EL (cell line): ENCODE measurements at places on chromosomes 13 and 19.

DNA sequence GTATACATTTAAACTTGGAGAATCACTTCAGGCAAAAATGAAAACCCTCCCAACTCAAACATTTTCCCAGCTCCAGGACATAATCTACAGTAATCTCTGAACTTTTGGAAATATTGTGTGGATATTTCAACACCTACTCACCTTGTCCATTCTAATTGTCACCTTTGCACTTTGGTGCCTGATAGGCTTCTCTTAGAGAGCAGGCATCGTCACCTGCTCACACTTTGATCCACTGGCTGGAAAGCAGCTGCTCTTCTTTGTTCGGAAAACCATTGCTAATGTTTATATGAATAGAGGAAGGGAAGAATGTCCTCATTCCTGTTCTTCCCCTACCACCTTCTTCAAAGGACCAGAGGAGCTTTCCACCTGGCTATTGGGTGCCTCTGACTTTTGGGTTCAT lies 411.2 kb downstream of the FGF9 start:
- DNase-seq, result no peak

- DNase-seq, result peak; percentile 8
Observed at GRCh38 chr13:20801707-20802106, 27.9 kb upstream of the EEF1AKMT1 start.

GRCh38 chr19:10670182-10670581 lies 16.0 kb downstream of the ILF3 start:
- no peak for DNase-seq

GRCh38 chr19:42333975-42334696 lies 8.7 kb downstream of the MEGF8 start:
- no peak for DNase-seq

- DNase-seq, result no peak
Observed at GRCh38 chr19:4035582-4035981, 28.0 kb downstream of the PIAS4 start.

DNA sequence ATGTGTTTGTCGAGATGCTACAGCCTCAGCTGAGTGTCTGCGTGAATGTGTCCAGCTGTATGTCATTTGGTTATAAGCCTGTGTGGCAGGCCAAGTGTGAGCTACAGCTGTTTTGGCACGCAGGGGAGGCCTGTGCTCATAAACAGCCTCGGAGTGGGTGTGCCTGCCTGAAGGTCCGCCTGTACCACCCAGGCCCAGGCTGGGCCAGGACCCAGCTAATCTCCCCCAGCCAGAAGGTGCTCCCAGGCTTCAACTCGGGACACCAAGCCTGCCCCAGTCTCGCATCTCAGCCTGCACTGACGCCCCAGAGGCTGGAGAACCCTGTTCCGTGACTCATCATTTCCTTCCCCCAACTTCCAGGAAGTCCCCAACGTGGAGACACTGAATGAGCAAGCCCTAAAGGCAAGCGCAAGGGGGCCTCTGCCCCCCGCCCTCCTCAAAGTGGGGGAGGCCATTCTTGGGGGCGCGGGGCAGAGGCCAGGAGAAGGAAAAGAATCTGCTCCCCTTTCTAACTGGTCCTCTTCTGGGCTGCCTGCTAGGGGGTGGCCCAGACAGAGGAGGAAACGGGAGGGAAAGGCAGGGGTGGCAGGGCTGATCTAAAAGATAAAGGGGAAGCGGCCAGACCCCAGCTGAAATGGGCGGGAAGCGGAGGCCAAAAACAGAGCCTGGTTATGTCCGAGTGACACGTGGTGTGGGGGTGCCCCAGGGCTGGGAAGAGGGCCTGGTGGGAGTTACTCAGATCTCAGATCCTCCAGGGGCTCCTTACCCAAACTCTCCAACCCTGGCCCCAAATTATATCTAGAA lies 2.0 kb downstream of the SLC1A5 start:
- peak; percentile 93 for DNase-seq

DNA sequence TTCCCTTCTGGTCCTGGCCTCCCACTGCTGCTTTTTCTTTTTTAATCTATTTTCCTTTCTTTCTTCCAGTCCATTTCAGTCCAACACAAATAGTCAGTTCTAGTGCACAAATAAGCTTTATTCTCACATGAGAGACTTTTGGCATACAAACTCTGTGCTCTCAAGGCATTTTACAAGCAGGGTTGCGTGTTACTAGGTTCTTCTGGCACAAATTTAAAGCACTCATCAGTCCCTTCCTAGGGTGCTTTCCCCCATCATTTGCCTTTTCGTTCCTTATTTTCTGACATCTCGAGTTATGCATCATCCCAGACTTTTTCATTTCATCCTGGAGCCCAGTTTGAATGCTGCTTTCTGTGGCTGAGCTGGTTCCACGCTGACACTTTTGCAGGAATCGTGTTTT lies 29.8 kb upstream of the IL17D start:
- DNase-seq, result no peak

DNA sequence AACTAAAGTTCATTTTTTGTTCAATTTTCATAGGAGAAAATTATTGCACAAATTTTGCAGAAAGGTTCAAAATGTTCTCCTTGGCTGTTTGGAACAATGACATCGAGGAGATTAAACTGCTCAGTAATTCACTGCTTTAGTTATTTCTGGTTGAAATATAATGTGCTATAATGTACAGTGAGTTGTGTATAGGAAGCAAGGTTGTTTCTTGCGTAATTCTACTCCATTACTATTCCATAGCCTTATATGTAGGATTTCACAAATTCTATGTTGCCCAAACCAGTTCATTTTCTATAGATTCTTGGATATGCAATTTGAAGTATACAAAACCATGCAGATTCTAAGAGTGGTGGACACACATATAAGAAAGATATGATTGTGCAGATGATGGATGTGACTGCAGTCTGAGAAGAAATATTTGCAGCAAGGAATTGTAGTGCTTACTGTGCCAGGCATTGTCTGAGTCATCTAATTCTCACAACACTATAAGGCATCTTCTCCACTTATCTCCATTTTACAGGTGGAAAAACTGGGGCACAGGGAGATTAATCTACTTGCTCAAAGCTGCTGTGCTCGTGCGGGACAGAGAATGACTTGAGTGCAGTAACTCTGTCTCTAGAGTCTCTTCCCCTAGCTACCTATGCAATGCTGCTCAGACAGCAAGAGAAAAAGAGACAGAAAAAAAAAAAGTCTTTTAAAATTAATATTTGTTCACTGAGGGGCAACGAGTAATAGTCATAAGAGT lies 515.5 kb downstream of the MYO16 start:
- peak; percentile 13 for DNase-seq

- no peak for DNase-seq
Observed at GRCh38 chr13:25281193-25281934, 5.9 kb downstream of the MTMR6 start.

DNA sequence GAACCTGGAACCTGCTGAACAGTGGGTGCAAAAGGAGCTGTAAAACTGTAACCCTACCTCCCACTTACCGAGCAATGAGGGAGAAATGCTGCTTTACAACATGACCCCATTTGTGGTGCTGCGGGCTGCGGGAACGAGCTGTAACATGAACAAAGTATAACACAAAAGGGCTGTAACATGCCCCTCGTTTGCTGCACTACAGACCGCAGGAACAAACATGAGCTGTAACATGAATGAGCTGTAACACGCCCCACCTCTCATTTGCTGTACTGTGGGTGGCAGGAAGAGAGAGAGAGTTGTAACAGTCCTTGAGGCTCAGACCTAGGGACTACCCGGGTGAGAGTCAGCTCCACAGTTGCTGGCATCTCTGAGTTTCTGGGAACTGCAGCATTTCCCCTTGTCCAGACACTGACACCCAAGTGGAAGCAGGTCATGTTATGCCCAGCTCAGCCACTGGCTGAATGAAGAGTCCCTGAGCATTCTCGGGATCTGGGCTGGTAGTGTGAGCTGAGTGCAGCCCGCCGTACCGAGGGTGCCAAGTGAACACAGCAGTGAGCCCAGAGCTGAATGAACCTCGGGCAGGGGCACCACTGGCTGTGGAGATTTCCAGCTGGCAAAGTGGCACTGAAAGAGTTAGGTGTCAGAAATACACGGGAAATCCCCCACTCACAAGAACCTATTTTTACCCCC lies 1385.3 kb upstream of the SPRY2 start:
- no peak for DNase-seq

DNA sequence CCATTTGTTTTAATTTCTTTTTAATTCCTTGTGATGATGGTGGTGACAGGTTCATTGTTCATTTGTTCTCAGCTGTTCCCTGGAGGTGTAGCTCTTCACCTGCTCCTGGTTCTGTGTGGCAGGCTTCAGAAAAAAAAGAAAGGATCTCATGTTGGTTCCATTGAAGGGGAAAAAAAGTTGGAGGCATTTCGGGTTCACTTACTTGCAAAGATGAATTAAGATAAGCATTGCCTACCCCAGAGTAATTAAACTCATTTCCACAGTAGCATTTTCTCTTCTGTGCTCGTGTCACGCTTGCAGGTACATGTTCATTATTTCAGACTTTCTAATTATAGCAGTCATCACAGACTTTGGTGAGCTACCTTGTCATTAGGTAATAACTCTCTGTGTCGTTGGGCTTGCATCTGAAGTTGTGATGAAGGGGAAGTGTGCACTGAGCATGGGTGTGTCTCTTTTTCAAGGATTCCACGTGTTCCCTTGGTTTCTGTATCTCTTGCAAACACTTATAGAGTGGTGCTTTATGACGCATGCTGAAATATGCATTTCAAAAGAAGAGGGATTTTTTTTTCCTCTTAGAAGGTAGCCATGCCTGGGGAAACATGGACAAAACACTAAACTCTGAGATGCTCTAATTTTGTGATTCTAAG lies 69.1 kb downstream of the MTUS2 start:
- no peak for DNase-seq

GRCh38 chr19:20444202-20444885 lies 121.2 kb downstream of the ZNF737 start:
- no peak for DNase-seq

GRCh38 chr13:74205313-74205690 lies 71.1 kb upstream of the KLF12 start:
- DNase-seq, result no peak

DNA sequence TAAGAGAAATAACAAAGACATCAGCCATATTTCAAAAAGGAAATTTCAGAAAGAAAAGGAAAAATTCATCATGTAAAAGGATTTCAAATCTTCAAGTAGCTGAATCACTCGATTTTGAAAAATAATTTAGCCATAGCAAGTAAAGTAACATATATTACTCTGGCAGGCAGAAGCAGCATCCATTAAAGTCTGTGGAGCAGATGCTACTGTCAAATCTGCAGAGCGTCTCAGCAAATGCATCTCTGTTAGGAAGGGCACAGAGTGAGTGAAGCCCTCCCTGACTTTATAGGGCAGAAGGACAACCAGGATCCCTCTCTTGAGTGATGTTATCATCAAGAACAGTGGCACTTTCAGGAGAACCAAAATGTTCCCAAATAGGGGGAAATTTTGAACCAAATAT lies 445.5 kb downstream of the EFNB2 start:
- no peak for DNase-seq

DNA sequence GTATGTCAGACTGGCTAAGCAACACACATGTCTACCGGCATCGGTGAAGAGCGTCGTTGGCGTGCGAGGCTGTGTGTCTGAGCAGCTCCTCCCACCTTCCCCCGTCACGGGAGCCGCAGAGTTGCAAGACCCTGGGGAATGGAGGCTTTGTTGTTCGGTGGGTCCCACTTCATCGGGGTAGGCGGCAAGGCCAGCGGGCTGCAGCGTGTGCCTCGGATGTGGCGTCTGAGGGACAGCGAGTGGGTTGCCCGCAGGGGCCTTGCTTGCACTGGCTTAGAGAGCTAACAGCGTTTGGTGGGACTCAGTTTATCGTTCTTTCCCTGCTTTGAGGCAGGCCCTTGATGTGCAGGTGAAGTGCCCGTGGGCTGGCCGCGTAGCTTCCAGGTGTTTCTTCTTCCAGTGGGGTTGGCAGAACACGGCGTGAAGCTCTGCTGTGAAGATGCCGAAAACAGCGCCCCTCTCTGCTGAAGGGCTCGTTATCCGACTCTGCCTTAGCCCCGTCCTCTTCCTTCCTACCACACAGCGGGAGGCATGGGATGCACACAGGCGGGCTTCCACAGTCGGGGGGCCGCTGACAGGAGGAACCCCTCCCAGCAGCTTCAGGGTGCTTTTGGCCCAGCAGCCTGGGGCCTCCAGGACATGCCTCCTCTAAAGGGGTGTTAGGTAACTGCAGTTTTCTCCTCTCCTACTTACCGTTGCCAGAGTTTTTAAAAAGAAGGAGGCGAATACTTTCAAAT lies 85.2 kb downstream of the ATP11A start:
- DNase-seq, result no peak

GRCh38 chr13:76148926-76149325 lies 512.8 kb downstream of the LMO7 start:
- DNase-seq, result peak; percentile 87

- no peak for DNase-seq
Observed at GRCh38 chr19:7078008-7078407, 8.5 kb downstream of the ZNF557 start.

- DNase-seq, result no peak
Observed at GRCh38 chr19:2608602-2608922, 93.9 kb downstream of the GNG7 start.

- DNase-seq, result no peak
Observed at GRCh38 chr19:49231389-49231788, 73.8 kb downstream of the TRPM4 start.

- no peak for DNase-seq
Observed at GRCh38 chr19:49475191-49475917, 1.3 kb downstream of the FLT3LG start.

- peak; percentile 62 for DNase-seq
Observed at GRCh38 chr13:33235564-33235963, 50.0 kb downstream of the STARD13 start.

GRCh38 chr19:19423322-19423721 lies 17.8 kb downstream of the GATAD2A start:
- DNase-seq, result no peak

DNA sequence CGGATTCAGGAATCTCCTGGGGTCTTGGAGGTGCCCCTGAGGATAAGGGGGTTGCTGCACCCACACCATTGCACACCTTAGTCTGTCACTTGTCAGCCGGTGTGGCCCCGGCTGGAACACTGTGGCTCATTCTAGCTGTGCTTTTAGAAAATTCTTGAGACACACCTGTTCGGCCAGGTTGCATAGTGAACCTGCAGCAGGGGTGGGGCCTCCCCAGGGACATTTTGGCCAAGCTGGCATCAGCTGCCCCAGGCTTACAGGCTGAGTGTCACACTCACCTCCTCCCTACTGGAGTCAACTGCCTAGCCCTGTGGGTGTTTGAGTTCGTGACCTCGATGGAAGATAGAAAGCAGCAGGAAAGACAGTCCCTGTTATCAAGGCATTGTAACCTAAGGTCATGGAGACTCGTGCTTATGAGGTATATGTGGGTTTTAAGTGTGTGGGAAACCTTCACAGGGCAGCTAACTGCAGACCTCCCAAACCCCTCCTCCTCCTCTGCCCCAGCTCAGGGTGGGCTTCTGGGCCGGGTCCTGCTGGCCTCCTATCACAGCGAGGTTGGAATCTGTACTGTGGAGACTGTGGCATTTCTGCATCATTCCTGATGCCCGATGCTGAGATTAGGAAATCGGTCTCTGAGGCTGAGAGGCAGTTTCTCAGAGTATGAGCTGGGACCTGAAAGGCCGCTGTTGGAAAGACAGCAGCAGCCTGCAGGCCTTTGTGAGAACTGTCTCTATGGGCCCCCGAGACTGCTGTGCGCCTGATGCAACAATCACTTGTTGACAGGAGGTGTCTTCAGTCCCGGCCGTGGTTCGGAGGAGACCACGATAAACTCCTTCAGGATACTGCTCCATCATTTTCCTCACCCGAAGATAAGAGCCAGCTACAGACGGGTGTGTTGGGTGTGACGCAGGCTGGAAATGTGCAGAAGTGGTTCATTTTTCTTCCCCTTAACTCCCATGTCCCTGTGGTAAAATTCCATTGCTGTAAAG lies 72.2 kb downstream of the ATP11A start:
- DNase-seq, result no peak
